ENCODE measurements at places on chromosomes 4 and X.
A peak's percentile ranks its signal among the peaks of the same experiment; 100 is the strongest.

GRCh38 chr4:149910604-149911350 is 95.1 kb upstream of the IQCM start:
- DNase-seq, result no peak

DNA sequence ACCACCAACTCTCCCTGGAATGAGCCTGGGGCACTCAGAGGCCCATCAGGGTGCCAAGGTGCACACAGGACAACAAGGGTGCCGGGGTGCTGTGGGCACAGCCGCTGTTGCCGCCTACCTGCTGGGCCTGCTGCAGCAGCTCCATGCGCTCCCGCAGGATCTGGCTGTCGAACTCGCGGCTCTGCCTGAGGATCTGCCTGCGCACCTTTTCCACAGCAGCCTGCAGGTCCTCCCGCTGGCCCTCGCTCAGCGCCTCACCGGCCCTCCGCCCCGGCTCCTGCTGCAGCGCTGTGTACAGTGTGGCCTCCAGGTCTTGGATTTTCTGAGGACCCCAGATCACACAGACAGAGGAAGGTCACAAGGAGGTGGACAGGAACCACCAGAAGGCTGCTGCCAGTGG is 17.6 kb upstream of the C4orf50 start:
- no peak for DNase-seq

GRCh38 chr4:93174598-93174997 is 654.0 kb upstream of the ATOH1 start:
- no peak for DNase-seq

DNA sequence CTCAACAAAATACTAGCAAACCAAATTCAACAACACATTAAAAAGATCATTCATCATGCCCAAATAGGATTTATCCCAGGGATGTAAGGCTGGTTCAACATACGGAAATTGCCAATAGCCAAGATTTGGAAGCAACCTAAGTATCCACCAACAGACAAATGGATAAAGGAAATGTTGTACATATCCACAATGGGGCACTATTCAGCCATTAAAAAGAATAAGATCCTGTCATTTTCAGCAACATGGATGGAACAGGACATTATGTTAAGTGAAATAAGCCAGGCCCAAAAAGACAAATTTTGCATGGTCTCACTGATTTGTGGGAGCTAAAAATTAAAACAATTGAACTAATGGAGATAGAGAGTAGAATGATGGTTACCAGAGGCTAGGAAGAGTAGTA is 82.0 kb upstream of the FAM241A start:
- no peak for DNase-seq

DNA sequence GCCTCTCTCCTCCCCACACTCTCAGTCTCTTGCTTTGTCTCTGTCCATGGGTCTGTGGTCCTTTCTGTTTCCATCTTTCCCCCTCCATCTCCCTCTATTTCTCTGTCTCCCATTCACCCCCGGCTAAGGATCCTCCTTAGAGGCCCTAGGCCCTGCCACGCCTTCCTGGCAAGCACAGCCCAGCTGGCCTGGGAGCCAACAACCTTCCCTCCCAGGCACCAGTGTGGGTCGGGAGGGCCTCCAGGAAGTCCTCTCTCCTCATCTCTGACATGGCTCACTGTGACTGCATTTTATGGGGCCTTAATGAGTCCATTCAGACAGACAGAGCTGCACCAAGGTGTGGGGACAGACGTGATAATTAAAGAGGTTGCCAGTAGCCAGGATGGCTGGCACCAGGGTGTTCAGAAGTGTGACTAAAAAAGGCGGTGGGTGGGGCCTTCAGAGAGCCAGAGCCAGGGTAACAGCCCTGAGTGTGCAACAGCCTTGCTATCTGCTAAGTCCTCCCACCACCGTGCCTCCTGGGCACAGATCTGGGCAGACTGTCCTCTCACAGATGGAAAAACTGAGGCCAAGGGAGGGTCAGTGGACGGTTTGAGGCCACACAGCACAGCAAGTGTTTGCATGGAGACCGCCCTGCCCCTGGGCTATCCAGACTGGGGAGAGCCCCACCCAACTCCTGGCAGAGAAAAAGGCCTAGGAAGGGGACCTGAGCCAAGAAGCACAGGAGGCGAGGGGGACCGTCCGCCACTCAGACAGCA is 31.5 kb downstream of the BLOC1S4 start:
- no peak for DNase-seq

GRCh38 chrX:149467920-149468319 is 37.2 kb downstream of the IDS start:
- no peak for DNase-seq

DNA sequence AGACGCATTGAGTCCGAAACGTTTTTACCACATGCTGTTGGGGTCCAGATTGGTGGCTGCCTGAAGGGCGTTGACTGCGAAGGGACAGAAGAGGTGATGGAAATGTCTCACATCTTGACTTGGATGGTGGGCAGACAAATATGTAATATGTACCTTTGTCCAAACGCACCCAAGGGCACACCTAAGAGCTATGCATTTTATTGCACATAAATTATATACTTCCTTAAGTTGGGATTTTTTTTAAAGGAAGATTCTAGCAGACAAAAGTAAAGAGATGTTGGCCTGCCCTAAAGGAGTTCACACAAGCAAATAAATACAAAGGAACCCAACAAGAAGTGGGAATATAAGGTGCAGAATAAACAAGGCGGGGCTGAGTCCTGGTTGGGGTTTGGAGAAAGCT is 91.1 kb upstream of the TBL1X start:
- no peak for DNase-seq

- DNase-seq, result no peak
These were observed 276.6 kb downstream of the BCOR start for GRCh38 chrX:39820938-39821708.

DNA sequence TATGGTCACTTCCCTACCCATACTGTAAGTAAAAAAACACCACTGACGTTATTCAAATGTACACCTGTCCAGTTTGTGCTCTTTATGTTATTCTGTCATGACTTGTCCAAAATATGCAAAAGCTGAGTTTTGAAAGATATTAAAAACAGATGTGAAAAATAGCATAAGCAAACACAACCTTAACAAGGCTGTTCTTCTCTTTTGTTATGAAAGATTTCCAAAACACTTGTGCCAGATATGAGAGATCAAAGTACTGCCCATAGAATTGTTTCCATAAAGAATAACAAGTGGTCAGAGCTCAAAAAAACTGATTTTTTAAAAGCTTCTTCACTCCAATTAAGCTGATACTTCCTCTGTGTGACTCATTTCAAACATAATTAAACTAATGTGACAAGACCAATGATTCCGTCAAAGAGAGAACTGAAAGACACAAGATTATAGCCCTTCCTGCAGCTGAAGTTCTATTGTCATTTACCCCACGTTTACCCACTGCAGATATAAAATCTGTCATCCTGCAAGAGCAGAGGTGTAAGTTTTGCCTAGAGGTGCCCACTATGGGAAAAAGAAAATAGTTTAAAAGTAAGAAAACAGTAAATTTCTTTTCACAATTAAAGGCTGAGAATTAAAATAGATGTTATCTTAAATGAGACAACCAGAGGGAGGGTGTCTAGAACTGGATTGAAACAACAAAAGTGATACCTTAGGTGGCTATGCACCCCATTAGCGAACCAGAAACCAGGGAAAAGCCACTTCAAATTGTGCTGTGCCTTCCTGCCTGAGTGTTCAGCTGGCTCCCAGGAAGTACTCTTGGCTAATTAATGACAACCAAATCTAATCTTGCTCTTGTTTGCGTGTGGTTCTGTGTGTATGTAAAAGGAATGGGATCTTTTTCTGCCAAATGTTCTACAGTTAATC is 30.1 kb downstream of the RASSF6 start:
- DNase-seq, result no peak

DNA sequence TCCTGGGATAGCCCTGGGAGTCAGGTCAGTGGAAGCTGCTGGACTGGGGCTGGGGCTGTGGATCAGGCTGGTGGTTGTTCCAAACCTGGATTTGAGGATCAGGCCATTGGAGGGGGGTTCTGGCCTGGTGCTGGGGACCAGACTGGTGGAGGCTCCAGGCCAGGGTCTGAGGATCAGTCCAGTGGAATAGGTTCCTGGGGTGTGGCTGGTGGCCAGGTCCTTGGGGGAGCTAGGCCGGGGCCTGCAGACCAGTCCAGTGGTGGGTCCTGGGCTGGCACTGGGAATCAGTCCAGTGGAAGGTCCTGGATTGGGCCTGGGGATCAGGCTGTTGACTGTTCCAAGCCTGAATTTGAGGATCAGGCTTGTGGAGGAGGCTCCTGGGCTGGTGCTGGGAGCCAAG is 8.0 kb downstream of the ARMCX4 start:
- no peak for DNase-seq

DNA sequence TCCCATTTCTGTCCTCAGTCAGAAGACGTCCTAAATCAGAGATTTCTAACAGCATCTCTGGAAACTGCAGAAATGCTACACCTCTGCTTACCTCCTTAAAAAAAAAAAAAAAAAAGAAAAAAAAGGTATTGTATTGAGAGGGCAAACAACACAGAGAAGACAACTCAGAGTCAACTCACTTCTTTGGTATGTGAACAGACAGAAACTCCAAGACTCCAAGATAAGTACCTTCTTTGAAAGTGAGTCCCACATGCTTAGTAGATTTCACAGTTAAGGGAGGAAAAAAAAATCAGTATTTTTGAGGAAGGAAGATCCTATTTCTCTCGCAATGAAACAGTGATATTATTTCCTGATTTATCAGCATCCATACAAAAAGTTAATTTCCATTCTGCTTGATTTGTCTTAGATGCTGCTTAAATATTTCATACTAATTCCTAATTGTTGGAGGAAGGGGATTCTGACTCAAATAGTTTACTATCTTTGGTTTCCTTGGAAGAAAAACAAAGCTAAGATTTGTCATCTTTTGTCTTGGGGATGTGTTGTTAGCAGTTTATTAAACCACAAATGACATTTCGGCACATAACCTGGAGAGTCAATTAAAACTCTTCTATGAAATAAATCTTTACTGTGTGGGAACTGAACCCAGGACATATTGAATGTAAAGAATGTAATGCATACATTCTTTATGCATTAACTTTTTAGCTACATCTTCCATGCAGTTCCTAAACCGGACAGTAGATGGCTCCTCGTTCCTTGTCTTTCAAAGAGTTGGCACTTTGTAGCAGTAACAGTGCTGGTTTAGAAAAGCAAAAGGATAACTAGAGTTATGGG is 4.7 kb downstream of the RASGEF1B start:
- peak; percentile 26 for DNase-seq

DNA sequence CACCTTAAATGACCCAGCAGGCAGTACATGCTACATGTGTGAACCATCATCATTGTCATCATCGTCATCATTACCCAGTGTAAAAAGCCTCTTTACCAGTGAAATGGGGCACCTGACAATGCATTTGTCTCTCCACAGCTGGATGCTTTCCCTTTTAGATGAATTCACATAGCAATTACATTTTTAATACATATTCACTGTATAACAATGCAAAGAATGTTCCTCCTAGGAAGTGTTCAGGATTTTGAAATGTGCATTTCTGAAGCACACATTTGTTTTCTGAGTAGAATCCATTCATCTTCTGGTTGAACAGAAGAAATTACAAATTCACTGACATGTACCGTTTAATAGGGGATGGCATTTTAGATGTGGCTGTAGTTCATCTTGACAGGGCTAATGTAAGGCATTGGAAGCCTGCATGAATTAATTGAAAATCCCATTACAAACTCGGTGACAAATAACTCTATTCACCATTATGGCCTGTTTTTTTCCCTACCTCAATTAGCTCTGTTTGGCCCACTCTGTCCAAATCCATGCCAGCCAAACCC is 111.1 kb downstream of the SH3RF1 start:
- DNase-seq, result no peak
